ENCODE measurements at places on chromosomes 16 and 17.
A peak's percentile ranks its signal among the peaks of the same experiment; 100 is the strongest.

- DNase-seq: peak; percentile 20
Measured at GRCh38 chr17:80876950-80877728, 114.5 kb upstream of the CHMP6 start.

DNA sequence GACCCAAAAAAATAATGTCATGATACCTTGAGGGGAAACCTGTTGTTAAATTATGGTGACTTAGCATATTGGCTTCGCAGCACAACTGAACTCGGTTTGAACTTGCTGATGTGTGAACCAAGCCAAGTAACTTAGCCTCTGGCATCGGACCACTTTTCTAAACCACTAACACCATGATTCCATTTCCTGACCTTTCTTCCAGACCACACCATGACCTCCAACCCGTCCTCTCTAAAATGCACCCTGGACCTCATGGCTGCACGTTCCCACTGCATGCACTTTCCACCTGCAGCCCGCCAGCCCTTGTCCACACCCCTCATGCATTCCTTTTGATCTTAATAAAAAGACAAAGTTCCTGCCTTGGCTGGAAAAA, 29.3 kb downstream of the DYNLRB2 start:
- no peak for DNase-seq

DNA sequence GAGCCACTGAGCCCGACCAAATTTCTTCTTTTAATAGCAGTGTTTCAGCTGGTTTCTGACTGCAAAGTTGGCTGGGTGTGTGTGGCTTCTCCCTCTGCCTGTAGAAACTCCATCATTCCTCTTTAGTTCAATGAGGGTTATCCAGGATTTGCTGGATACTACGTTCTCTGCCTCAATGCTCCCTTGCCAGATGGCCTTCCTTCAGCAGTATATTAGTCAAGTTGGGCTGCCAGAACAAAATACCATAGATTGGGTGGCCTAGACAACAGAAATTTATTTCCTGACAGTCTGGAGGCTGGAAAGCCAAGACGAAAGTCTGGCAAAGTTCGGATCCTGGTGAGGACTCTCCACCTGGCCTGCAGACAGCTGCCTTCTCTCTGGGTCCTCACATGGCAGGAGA, 103.7 kb downstream of the NOG start:
- DNase-seq: no peak

- DNase-seq: no peak
Measured at GRCh38 chr17:32158870-32159585, 16.7 kb downstream of the RHOT1 start.

- DNase-seq: no peak
Measured at GRCh38 chr16:72210555-72210954, 38.6 kb upstream of the PMFBP1 start.

GRCh38 chr17:75173526-75173925, 9.2 kb downstream of the SUMO2 start:
- no peak for DNase-seq

DNA sequence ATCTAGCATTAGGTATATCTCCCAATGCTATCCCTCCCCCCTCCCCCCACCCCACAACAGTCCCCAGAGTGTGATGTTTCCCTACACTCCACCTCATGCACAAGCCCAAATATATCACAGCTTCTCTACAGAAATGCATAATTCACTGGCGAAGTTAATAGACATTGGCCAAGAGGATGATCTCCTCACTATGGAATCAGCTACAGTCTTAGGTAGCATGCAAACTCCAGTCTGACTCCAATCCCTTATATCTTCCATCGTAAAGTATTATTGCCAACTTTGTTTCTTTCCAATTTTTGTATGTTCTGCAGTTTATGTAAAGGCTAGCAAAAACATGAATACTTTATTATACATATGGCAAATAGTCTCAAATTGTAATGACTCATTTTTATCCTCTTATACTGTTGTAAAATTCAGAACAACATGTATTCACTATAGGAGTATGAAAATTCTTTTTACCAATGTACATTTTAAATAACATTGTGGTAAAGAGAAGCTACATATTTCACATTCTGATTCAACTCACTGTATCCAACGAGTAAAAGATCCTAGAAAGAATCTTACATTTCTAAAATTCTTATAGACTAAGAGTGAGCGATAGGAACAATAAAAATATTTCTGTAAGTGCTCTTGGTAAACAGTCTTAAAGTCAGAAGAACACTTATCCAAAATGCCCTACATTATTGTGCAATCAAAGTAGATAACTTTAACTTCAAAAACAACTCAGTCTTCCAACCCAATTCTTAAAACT, 871 bp downstream of the ABCA8 start:
- no peak for DNase-seq

DNA sequence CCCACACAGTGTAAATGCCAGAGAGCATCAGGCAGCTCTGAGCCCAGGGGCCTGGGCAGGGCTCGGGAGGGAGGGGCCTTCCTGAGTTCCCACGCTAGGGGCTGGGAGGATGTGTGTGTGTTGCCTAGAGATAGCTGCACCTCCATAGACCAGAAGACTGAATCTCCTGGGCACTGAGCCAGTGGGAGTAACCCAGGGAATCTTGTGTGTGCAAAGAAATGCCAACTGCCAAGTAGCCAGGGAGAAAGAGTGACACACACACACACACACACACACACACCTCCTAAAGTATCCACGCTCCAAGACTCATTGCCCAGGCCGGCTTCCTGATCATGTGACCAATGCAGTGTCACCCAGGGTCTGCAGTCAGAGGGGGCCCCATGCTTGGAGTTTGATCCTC, 166.2 kb upstream of the RPL38 start:
- DNase-seq: no peak

GRCh38 chr17:3915581-3915994, 677 bp downstream of the P2RX1 start:
- DNase-seq: no peak

- no peak for DNase-seq
Measured at GRCh38 chr17:55898195-55898594, 147.3 kb downstream of the PCTP start.

DNA sequence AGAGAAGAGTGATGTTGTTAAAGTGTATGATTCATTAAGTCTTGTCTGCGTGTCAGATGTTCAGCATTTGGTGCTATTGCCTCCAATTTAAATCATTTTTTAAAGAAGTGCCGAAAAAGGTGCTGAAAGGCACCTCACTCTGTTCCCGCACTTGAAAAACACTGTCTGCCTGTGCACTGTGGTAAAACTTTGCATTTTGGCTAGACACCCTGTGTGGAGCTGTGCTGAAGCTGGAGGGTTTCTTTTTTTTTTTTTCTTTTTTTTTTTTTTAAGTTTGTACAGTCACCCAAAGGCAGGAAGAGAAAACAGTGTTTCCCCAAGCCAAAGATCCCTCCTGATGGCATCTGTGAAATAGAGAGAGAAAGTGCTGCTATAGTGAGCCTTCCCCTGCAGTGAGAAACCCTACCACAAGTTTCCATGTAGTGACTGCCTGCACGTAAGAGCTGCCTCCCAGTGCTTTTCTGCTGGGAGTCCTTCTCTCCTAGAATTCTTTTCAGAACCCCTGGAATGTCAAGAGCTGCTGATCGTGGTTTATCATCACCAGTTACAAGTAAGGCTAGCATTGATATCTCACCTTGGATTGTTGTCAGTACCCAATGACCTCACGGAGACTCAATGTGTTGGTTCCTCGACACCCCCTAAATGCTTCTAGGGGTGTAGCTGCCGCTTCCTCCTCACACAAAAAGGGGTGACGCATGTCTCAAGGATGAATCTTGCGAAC, 116.0 kb upstream of the SOX9 start:
- DNase-seq: no peak

DNA sequence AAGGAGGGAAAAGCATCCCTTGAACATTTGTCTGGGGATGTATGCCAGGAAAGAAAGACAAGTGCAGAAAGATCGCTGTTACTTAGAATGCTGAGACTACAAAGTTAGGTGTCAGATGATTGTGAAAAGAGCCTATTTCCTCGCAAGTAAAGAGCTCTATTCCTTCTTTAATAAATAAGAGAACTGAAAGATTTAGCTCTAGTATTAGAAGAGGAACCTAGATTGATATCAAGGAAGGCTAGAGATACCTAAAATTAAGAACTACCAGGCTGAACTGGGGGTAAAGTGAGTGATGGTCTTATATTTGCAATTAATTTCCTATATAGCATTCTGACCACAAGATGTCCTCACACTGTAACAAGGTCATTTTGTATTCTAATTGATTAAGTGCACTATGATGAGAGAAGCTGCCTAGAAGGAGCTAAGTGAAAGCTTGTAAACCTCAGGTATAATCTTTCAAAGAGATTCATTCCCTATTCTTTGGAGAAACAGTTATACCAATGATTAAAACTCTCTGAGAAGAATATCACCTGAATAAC, 62.3 kb downstream of the SSH2 start:
- no peak for DNase-seq

DNA sequence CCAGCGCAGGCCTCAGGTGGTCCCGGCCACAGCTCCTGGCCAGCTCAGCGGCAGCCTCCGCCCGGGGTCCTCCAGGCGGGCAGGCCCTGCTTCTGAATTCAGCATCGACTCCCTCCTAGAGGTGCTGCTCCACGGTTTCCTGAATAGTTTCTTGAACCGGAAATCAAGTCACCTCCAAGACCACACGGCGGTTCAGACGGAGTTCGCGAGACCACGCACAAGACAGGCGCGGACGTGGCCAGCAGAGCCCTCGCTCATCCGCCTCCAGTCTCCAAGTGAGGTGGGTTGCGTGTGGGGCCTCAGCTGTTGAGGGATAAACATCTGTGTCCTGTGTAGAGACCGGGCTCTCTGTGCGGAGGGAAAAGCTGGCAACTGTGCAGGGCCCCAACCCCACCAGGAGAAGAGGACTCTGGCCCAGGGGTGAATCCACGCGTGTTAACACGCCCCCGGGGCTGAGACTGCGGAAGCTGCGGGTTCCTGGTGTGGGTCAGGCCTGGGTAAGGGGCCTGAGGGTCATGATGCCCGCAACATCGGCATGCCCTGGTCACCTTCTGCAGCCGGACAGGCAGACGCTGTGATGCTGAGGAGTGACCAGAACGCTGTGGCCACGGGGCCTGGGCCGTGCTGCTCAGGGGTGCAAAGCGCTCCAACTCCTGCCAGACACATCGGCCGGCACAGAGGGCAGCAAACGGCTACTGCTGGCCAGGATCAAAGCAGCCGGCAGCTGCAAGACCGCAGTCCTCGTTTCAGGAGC, 55.0 kb upstream of the METRNL start:
- no peak for DNase-seq

DNA sequence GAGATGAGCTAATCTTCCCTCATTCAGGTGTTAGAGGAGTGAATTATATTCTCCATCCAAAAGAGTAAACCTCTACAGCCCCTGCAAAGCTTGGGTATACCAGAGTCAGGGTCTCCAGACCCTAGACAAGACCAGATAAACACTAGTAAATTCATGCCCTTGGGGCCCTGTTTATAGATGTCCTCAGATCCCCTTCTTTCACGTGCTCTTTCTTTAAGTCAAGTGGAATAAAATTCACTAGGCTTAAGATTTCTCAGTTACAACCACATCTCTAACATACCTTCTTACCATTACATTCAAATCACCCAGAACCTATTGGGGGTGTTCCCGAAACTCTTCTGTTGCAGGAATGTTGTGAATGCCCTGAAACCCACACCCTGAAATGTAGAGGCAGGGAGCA, 2.2 kb upstream of the C17orf58 start:
- DNase-seq: no peak

DNA sequence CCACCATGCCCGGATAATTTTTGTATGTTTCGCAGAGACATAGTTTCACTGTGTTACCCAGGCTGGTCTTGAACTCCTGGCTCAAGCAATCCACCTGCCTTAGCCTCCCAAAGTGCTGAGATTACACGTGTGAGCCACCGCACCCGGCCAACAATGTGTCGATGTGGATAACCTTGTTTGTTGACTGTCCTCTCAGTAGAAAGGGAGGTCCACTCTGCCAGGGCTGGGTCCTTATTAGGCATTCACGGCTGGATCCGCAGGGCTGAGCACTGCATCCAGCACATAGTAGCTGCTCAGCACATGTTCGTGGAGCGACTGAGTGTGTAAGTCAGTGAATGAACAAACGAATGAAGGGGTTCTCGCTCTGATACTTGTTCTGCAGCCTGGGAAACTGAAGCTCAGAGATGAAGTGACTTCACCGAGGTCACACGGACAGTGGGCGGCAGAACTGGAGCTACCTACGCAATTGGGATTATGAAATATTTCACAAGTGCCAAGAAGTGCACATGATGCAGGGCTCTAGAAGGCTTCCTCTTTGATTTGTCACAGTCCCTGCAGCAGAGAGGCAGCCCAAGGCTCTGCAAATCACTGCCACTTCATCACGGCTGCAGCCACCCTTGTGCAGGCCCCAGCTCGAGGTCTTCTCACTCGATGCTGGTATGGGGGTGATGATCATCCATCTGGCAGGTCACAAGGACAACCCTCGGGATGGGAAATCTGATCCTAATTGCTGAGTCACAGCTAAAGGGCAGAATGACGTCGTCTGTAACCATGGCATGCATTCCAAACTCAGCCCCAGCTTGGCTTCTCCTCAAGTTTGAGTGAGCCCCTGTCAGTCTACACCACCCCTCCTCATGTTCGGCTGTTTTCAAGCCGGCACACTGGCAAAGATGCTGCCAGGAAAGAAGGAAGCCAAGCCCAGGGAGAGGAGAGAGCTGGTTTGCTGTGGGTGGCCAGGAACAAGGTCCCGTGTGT, 28.0 kb upstream of the SNN start:
- no peak for DNase-seq

DNA sequence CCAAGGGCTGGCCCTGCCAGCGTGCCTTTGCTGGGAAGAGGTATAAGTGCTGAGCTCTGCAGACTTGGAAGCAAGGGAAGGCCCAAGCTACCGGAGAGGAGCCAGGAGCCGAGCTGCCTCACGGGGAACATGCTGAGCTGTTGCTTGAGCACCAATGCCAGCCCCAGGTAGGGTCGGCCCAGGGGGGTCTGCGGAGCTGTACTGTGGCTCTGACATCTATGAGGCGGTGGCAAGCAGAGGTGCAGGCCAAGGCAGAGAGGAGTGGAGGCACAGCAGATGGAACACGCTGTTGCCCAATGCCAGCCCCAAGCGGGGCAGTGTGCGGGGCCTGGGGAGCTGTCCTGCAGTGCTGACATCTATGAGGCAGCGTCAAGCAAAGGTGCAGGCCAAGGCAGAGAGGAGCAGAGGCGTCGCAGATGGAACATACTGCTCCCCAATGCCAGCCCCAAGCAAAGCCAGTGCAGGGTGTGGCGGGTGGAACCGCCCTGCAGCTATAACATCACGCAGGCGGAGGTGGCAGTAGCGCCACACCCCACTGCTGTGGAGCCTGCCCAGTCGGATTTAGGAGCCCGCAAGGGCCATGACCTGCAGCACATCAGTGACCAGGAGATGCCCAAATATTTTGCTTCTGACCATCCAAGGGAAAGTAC, 10.0 kb downstream of the GGA2 start:
- DNase-seq: no peak

- DNase-seq: no peak
Measured at GRCh38 chr17:29390851-29391631, 878 bp downstream of the TAOK1 start.

GRCh38 chr16:85210423-85211169, 98.3 kb upstream of the CIBAR2 start:
- DNase-seq: no peak

DNA sequence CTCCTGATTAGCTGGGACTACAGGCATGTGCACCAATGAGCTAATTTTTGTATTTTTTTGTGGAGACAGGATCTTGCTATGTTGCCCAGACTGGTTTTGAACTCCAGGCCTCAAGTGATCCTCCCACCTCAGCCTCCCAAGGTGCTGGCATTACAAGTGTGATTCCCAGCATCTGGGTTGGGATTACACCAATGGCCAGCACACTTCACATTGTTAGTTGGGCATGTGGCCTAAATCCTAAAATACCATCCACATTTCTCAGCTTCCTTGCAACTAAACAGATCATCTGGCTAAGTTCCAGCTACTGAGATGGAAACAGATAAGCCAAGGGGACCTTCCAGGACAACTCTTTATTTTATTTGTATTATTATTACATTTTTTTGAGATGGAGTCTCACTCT, 9.9 kb downstream of the RABEP2 start:
- no peak for DNase-seq

- peak; percentile 11 for DNase-seq
Measured at GRCh38 chr16:68548947-68549346, 9.9 kb downstream of the ZFP90 start.
